ENCODE measurements at places on chromosomes 1 and 21.

DNA sequence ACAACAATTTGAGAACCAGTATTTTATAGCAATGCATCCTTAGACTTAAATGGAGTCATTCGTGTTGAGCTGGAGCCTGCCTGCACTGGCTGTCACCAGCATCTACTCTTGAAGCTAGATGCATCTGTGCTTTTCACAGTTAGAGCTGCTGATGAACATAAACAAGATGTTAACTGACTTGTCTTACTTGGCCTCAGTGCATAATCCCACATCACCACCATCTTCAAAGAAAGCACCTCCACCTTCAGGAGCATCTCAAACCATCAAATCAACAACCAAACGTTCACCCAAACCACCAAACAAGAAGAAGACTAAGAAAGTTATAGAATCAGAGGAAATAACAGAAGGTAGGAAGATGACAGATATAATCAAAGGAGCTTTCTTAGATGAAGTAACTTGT lies 71.1 kb downstream of the TPR start:
- DNase-seq, result no peak

DNA sequence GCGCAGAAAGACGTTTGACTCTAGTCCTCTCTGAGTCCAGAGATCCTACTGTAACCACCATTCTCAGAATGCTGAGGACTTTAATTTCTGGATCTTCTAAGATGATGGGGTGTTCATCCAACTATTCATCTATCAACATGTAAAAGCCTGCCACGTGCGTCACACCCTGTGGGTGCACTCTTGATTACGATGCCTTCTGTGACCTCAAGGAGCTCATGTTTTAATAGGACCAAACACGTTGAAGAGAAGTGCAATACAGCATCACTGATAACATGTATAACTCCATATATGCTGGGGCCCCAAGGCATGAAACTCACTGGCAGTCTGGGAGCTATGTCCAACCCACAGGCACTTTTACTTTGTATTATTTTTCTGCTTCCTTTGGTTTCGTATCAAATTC lies 19.0 kb downstream of the KIAA0040 start:
- no peak for DNase-seq

- no peak for DNase-seq
These were observed 5.8 kb upstream of the EPS8L3 start for GRCh38 chr1:109769330-109770078.

- DNase-seq, result no peak
These were observed 15.7 kb upstream of the PRSS38 start for GRCh38 chr1:227799756-227800155.

DNA sequence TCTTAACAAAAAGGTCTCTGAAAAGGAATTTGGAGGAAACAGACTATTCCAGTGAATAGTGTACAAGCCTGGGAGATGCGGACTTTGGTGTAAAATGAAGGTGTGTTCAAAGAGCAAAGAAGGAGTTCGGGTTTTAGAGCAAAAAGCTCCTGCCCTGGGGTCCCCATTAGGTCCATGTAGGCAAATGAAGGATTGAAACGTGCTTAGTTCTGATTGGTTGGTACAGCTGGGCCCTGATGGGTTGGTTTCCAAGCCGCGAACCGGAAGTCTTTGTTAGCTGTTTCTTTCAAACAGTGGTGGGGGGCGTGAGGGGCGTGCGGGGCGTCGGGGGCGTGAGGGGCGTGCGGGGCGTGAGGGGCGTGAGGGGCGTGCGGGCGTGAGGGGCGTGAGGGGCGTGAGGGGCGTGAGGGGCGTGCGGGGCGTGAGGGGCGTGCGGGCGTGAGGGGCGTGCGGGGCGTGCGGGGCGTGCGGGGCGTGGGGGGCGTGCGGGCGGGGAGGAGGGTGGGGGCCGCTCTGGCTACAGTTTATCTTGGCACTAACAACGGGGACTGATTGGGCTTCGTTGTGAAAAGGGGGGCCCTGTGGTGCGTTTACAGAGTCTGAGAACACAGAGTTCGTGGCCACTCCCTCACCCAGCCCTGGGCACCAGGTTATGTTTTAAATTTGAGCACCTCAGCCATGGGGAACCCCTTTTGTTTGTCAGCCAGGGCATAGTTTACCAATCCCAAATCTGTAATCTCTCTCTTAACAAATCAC lies 29.4 kb downstream of the LRRC3 start:
- DNase-seq, result no peak

GRCh38 chr1:239843541-239843940 lies 248.1 kb upstream of the FMN2 start:
- DNase-seq, result no peak

GRCh38 chr1:85283475-85284199 lies 7.2 kb upstream of the BCL10 start:
- DNase-seq, result peak; percentile 15

- DNase-seq, result peak; percentile 35
These were observed 780 bp downstream of the YTHDF2 start for GRCh38 chr1:28737307-28738132.

DNA sequence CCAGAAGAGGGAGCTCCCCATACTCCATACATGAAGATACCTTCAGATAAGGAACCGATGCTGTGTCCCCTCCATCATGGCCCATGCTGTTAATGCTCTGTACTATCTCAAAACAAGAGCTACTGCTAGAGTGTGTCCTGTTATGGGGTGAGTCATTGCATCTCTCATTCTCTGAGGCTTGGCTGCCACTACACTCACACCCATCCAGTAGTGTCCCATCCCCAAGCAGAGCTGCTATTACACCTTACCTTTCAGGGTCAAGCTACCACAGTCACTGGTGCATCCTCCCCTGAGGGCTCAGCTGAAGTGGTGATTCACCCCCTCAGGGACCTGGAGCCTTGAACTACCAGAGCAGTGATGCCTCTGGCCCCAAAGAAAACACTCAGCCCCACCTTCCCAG lies 198.5 kb downstream of the PLA2G4A start:
- DNase-seq, result no peak

DNA sequence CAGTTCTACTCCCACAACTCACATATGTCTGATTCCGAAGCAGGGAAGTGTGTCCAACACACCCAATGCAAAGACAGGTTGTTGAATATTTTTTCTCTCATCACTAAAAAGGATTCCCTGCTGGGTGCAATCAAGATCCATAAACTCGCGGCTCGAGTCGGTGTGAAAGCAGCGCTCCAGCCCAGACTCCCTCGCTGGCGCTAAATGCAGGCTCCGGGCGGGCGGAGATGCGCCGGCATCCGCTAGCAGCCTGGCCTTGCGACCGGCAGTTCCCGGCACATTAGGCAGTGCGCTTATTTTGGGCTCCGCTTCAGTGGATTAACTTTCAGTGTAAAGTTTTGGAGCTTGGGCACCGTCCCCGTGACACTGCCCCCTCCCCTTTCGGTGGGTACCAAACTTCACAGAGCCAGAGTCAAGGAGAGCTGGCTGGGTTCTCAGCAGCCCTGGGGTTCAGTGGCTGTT lies 87.7 kb upstream of the POU3F1 start:
- DNase-seq, result no peak

GRCh38 chr1:205576011-205576410 lies 55.8 kb downstream of the ELK4 start:
- no peak for DNase-seq

GRCh38 chr1:164796916-164797315 lies 237.9 kb downstream of the PBX1 start:
- DNase-seq, result no peak

- no peak for DNase-seq
These were observed 684 bp upstream of the MRPL20 start for GRCh38 chr1:1407636-1408318.

- DNase-seq, result no peak
These were observed 177.8 kb downstream of the PTPRU start for GRCh38 chr1:29414086-29414485.

- DNase-seq, result no peak
These were observed 20.9 kb downstream of the COA7 start for GRCh38 chr1:52677076-52677806.

DNA sequence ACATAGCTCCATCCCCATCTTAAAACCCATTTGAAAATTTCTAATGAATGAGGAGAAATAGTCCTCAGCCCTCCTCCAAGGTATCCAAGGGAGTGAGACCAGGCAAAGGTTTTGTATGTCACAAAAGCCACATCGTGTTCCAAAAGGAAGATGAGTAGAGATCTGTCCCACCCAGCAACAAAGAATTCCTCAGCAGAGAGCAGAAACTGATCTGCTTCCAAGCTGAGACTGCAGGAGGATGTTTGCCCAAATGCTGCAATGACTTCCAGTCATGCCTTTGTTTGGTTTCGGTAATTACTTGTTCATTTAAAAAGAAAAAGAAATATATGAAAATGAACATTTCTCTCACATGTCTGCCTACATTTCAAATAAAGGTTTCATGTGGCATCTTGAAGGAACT lies 186.9 kb downstream of the SETD4 start:
- DNase-seq, result no peak

GRCh38 chr1:57163325-57163724 lies 197.5 kb upstream of the C8B start:
- no peak for DNase-seq

GRCh38 chr1:115327270-115327669 lies 10.8 kb downstream of the NGF start:
- DNase-seq, result no peak

DNA sequence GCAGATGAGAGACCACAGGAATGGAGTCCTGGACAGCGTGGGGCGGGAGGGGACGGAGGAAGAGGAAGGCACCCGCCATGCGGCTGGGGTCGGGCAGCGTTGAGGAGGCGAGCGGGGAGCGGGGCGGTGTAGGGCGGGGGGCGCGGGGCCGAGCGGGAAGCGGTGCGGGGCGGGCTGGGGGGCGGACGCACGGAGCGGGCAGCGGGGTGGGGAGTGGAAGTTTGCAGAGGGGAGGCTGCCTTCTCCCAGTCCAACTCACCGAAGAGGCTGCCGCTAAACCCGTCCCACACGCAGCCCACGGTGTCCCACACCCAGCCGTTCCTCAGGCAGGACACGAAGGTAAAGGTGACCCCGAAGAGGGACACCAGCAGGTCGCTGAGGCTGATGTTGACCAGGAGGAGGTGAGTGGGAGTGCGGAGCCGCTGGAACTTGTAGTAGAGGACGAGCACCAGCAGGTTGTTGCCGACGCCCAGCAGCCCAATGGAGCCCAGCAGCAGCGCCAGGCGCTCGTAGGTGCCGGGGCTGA lies 483 bp downstream of the CHML start:
- DNase-seq, result no peak

DNA sequence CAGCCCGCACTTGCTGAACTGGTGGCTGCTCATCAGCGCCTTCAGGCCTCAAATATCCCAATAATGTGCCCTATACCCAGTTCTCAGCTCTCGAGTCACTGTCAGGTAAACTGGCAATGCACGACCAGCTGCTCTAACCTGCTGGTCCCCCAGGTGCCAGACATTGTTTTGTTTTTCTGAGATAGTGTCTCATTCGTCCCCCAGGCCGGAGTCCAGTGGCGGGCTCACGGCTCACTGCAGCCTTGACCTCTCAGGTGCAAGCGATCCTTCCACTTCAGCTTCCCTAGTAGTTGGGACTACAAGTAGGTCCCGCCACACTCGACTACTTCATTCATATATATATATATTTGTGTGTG lies 1.0 kb upstream of the NADK start:
- no peak for DNase-seq

- no peak for DNase-seq
These were observed 220.1 kb downstream of the COL24A1 start for GRCh38 chr1:85936470-85936869.

- DNase-seq, result no peak
These were observed 277.6 kb downstream of the PBX1 start for GRCh38 chr1:164836614-164837018.

DNA sequence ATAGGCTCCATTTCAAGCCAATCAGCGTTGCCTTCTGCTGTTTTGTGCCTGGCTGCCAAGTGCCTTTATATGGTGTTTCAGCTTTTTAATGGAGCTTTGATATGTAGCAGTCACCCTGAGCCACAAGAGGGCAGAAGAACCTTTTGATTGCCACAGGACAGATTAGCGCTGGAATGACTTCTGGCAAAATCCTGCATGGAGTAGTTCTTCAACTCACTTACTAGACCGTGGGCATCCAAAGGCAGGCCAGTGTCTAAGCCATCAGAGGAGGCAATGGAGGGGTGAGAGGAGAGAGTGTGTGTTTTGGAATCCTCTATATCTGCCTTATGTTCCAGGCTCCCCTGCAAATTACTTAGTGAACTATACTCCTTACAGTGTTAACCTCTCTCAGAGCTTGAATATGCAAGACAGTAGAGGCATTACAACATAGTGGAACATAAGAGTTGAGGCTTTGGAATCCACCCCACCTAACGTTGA lies 56.2 kb downstream of the ST3GAL3 start:
- DNase-seq, result peak; percentile 90

- no peak for DNase-seq
These were observed 101.4 kb downstream of the SIPA1L2 start for GRCh38 chr1:232528472-232529089.

DNA sequence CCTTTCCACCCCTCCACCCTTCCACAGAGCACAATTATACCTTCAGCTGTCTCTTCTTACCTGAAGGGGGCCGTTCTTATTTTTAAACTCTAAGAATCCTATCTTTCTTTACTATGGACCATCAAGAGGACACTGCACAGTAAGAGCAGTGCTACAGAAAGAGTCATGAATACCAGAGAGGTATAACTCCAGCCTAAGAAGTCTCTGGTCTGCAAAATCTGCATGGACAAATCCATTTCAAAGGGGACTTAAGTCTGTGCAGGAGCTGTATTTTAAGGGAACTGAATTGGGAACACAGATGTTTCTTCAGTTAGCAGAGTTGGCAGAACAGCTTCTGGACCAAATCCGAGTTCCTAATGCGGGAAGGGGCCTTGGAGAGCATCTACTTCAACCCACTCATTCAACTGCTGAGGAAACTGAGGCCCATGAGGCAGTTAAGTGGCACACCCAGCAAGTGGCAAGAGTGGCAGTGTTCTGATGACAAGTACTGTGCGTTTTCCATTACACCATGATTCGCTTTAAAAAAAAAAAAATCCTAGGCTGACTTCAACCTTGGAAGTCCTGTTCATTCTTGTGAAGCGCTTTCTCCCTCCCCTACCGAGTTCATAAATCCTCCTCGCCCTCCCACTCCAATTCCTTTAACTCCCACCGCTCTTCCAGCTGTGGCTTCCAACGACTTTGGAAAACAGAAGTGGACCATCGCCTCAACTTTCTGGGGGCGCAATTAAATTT lies 1.8 kb downstream of the PLPP3 start:
- DNase-seq, result peak; percentile 11

- DNase-seq, result peak; percentile 78
These were observed 2.7 kb upstream of the PSMD4 start for GRCh38 chr1:151251656-151252470.

DNA sequence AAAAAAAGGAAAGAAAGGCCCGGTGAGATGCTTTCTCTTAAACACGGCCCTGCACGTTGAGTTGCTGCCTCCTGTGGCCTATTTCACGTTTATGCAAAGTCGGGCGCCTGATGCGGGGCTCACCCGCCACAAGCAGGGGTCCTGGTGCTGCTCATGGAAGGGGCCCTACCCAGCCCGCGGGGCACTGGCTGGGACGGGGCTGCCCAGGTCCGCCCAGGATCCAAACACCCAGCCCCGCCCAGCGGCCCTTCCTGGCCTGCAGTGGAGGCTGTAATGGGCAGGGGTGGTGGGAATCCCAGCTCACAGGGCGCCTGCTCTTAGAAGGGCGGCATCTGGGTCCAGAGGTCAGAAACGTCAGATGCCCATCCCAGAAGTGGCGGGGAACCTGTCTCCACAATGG lies 1.6 kb downstream of the COL6A2 start:
- no peak for DNase-seq

- DNase-seq, result no peak
These were observed 13.9 kb downstream of the LEMD1 start for GRCh38 chr1:205407970-205408369.

GRCh38 chr1:61083807-61084440 lies 1.6 kb downstream of the NFIA start:
- DNase-seq, result no peak

GRCh38 chr1:198416296-198416695 lies 124.2 kb downstream of the ATP6V1G3 start:
- DNase-seq, result no peak

Data from NCI-H446 treated with DMSO at 0.1 percent for 48 hours (cell line).